ENCODE measurements at places on chromosomes 5 and 9.

GRCh38 chr5:127038550-127038949 lies 8.2 kb upstream of the MARCHF3 start:
- no peak for DNase-seq

DNA sequence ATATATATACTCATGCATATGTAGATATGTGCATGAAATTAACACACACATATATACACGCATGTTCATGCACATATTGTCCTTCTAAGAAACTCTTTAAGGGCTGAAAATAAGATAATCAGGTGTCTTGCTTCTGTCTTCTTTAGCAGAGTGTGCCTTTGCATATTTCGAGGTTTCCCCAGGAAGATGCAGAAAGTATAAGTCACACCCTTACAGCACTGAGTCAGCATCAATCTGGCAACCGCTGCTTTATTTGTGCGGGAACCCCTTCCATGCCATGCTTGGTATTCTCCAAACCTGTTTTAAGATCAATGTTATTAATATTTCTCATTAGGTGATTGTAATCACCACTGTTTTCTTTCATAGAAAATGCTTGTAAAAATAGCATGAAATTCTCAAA lies 557.9 kb downstream of the CAAP1 start:
- no peak for DNase-seq

DNA sequence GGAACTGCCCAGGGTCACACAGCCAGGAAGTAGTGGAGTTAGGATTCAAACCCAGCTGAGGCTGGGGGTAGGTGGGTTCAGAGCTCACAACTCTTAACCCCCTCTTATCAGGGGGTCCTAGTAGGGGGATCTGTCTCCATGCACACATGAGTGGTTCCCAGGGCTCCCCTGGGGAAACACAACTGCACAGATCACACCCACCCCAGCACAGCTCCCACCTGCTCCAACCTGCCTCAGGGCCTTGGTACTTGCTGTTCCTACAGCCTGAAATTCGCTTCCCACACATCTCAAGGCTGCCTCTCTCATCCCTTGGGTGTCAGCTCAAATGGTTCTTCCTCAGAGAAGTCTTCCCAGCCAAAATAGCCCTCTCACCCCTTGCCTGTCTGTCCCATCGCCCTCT lies 4.8 kb downstream of the SNCB start:
- no peak for DNase-seq

DNA sequence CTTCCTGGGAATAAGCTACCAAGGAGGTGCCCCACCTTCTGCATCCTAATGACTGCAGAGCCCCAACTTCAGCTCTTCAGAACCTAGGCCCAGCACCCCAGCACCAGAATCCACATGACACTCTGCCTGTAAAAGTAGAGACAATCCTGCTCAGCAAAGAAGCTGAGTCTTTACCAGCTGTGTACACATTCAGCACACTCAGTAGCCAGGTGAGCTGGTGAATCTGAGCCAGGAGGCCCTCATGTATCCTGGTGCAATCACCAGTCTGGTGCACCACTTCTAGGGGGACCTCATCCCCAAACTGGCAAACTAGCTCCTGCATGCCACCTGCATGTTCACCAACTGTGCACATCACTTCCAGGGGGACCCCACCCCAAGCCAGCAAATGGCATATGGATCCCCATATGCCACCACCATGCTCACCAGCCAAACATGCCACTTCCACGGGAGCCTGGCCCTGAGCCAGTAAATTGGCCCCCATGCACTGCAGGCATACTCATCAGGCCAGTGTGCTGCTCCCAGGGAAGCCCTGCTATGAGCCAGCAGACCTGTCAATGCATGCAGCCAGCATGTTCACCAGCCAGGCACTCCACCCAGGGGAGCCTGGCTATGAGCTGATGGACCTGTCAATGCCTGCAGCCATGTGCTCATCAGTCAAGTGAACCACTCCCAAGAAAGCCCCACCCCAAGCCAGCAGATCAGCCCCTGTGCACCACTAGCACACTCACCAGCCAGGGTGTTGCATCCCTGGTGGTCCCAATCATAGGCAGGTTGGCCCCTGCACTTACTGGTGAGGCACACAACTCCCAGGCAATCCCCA lies 15.6 kb upstream of the BTNL9 start:
- DNase-seq, result no peak

DNA sequence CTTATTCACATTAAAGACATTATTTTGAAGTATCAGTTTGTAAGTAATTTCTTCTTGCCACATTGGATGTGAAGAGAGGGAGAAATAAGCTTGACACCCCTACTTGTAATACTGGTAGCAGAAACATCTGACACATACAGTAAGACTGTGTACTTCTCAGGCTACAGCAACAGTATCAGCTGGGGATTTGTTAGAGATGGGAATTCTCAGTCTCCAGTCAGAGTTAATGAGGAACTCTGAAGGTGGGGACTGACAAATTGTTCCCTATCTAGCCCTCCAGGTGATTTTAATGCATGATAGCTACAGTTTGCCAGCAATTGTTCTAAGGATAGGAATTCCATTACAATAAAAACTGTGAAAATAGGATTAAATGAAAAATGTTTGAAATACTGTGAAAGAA lies 524.8 kb downstream of the PRR16 start:
- DNase-seq, result no peak

- DNase-seq, result no peak
Observed at GRCh38 chr5:33257807-33258429, 182.8 kb upstream of the TARS1 start.
